ENCODE measurements at places on chromosomes 11 and 22.

GRCh38 chr11:128572965-128573364 is 14.4 kb downstream of the ETS1 start:
- no peak for DNase-seq

- DNase-seq = no peak
Observed at GRCh38 chr22:17549183-17549582, 14.1 kb upstream of the SLC25A18 start.

- DNase-seq = no peak
Observed at GRCh38 chr22:19661156-19661555, 53.1 kb upstream of the SEPTIN5 start.

GRCh38 chr11:41281131-41281742 is 178.2 kb downstream of the LRRC4C start:
- peak; percentile 42 for DNase-seq

GRCh38 chr22:41478473-41478872 is 9.6 kb downstream of the ACO2 start:
- no peak for DNase-seq

DNA sequence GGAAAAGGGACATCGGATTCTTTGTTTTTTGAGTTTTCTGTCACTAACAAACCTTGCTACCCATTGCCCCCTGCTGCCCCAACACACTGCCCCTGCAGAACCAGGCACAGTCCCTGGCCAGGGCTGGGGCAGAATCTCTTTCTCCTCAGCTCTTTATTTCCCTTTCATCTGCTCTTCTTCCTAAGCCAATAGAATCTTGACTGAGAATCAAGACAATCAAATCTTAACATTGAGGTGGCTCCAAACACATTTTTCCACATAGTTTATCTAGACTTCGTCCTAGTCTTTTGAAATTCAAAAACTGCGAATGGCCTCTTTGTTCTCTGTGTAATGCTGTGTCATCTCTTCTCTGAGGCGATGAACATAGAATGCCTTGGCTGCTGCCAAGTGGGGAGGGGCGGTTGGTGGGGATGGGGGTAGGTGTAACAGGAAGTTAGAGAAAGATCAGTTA is 16.1 kb upstream of the NTM start:
- DNase-seq = no peak

- peak; percentile 83 for DNase-seq
Observed at GRCh38 chr22:48919187-48919590, 908.5 kb downstream of the BRD1 start.

DNA sequence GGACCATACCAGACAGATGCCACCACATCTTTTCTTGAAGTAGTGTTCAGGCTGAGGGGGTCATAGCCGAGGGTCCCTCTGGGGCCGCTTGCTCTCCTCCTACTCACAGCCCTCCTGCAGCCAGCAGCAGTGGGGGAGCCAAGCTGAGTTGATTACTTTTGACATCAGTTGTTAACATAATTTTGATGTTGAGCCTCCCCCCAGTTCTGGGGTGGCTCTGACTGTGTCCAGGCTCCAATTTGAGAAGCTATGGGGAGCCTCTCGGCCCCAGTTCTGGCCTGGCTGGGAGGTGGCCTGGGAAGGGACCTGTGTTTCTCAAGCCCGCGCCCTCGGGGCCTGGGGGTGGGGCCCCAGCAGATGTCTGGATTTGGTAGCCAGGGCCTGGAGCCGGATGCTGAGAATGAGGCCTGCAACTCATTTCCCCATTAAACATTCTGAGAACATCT is 47.9 kb downstream of the KCNQ1OT1 start:
- DNase-seq = peak; percentile 41

DNA sequence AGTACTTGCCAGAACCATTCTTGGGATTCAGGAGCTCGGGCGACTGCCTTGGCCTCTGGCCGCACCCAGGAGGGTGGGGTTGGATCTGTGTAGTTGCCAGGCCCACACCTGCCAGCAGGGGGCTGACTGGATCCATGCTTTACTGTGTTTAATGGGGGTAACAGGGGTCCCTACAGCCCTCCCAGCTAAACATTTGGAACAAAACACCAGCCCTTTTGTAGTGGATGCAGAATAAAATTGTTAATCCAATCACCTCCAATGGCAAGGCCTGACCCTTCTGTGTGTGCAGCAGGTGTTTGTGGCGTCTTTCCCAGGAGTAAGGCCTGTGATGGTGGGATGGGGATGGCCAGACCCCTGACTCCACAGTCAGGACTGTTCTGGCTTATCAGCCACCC is 22.5 kb downstream of the SUN2 start:
- peak; percentile 60 for DNase-seq

DNA sequence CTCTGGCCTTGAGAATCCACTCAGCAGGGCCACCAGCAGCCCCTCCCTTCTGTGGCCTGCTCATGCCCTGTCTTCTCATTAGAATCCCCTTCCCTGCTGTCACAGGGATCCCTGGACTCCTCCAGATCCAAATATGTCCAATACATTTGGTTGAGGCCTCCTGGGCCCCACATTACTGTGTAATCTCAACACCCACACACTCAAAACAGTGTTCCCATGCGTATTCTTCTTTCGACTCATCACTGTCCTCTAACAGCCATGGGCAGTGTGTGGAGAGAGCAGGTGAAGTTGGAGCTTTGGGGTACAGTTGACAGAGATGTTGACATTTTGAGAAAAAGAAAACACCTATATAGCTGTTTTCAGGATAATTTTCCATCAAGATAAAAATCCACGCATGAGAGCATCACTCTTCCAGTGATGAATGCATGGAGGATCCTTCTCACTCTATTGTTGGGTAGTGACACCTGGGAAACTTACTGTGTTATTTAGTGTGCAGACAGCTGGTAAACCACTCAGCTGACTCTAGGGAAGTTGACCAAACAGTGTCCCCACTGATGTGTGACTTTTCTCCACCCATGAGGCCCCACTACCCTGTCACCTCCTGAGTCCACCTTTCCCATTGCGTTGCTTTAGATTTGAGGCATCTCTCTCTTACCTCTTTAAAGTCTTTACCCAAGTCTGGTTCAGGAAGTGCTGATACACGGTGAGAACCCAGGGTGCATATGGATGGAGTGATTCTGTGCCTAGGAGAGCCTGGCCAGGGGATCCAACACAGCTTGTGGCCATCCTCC is 28.7 kb upstream of the VPREB1 start:
- DNase-seq = no peak

DNA sequence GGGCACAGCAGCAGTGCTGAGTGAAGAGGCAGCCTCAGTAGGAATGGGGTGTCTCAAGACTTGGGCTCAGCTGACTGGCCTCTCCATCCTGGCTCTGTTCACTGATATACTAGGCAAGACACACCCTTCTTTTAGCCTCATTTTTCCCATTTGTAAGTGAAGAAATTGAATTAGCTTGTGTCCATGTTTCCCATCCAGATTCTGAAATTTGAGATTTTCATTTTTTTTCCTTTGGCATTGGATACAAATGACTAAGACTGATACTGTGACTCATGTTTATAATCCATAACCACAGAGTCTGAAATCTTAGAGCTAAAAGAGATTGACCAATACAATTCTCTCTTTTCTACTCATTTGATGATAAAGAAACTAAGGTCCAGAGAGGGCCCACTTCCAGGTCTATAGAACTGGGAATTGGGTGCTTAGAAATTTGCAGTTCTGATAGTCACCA is 110.9 kb downstream of the KCNC1 start:
- peak; percentile 15 for DNase-seq

DNA sequence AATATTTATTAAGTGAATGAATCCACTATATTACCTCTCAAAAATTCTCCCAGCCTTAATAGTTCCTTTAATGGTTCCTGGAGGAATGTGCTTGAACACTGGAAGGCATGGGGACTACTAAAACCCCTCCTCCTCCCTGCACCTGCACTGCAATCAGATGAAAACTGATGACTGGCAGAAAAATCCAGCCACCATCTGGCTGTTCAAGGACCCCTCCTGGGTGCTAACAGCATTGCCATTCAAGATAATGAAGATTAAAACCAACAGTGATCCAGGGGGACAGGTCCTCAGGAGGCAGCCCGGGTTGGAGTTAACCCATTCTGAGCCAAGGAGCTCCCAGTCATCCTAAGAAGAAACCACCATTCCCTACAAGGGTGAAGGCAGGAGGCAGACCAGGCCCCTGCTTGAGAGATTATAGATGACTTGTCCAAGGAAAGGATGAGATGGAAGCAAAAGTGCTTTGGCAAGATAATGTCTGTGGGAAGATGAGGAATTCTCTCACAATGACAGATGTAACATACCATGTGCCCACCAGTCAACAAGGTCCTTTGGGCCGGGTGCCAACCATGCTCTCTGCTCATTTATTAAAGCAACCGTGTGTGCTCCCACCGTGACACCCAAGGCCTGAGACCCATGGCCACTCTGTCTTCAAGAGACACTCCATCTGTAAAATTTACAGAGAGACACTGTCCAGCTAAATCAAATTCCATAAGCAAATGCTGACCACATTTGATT is 90.6 kb downstream of the LARGE1 start:
- peak; percentile 80 for DNase-seq

GRCh38 chr11:3609416-3610265 is 32.2 kb downstream of the ART5 start:
- peak; percentile 74 for DNase-seq

DNA sequence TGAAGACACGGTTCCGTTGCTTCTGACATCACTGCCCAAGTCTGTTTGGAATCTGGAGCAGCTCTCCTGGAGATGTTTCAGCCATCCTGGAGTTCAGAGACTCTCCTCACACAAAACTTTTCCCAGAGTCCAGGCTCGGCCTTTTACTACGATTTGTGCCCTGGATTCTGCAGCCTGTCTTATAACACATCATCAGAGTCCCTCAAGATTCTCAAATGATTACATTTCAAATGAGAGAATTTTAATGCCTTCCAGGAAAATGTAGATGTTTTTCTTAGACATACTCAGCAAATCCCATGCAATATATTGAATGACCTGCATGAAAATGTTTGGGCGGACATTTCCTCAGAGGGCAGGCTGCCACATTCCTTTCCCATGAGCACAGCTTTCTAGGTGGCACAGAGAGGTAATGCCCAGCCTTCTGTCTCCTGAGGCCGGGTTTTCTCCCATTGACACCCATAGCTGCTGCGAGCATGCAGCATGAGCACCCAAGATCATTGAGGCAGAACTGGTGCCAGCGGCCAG is 129.1 kb downstream of the SNX19 start:
- peak; percentile 41 for DNase-seq

DNA sequence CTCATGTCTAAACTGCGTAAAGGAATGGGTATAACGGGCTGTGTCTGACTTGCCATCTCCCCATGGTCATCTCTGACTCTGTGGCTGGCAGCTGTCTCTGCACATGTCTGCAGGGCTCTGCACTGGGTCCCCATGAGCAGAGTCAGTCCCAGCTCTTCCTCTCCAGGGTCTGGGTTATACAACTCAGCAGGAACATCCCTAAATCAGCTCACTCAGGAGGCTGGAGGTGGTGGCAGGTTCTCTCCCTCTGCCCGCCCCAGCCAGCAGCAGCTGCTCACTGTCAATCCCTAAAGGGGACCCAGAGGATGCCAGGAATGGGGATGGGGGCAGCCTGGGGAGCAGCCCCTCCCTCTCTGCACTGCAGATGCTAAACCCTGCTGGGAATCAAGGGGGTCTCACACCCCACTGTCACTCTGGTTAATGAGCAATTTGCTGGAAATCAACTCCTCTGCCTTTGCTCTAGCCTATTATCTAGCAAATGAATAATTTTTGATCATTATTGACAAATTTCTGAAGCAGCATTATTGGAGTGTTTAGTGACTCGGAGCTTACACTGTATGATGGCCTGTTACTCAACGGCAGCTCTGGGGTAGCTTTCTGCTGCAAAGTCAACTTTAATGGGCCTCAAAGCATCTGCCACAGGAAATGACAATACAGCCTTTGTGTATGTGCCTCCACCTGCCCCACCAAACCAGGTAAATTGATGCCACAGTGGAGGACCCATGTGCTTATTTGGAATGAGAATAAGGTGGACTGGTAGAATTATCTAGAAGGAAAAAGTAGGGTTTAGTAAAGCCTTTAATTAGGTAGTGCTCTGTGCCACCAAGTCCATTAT is 55.7 kb upstream of the SHANK2 start:
- DNase-seq = no peak

- no peak for DNase-seq
Observed at GRCh38 chr11:33195462-33196173, 34.3 kb upstream of the CSTF3 start.

- DNase-seq = peak; percentile 78
Observed at GRCh38 chr11:65558930-65559509, 861 bp upstream of the LTBP3 start.

GRCh38 chr11:111557425-111558111 is 17.0 kb downstream of the LAYN start:
- peak; percentile 54 for DNase-seq

GRCh38 chr22:44483878-44484277 is 14.2 kb downstream of the RTL6 start:
- peak; percentile 36 for DNase-seq

DNA sequence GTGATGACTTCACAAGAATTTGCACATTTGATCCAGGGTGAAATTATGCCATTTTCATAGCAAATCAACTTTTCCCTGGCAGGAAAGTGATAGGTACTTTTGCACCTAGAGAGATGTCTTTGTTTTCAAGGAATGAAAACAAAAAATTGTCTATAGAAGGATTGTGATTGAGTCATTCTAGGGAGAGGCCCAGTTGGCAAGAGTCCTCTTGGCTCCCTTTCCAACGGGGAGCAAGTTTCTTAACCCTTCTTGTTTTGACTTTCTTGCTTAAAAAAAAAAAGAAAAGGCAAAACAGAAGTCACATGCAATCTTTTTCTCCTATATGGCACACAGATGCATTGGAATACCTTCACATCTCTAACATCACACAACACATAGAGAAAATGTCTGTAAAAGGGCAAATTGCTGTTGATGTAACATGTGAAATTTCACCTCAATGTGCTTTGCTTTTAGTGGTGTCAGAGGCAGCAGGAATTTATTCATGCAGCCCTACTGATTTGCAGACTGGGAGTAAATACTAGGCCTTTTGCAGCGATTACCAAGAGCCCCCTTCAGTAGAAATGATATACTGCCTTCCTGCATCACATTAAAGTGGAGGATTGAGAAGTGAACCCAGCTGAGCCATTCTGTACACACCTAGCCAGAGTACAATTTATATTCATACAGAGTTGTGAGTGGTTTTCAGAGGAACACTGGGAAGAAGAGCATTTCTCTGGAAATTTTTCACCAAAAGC is 290.7 kb upstream of the MPPED2 start:
- peak; percentile 47 for DNase-seq

DNA sequence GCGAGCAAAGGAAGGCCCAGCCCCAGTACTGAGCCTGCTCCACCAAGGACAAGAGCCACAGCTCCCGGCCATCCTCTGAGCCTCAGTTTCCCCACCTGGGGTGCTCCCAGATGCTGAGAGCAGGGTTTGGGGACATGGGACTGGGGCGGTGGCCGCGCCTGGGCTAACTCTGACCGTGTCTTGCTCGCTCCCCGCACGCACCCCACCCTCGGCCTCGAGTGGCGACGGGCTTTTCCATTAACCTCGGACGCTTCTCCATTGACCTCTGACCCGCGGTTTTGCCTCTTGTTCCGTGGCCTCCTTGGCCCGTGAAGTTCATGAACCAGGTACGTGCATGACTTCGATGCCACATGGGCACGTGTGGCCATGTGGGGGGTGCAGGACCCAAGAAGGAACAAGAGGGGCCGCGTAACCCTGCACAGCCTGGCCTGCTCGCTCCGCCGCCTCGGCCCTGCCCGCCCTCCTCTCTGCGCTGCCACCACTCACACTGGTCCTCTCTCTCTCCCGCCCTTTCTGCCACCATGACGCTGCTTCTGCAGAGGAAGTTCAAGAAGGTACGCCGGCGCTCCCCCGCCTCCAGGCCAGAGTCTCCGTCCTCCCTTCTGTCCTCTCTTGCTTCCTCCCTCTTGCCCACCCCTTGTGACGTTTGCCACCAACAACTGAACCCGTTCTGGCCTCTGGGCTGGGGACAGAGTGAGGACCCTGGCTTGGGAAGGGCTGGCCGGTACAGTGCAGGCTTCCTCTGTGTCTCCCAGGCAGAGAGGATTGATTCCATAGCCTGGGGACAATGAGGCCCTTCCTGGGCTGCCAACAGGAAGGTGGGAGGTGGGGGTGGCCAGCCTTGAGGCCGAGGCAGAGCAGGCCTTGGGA is 6.9 kb downstream of the TNNT3 start:
- DNase-seq = no peak
